ENCODE measurements at places on chromosomes 12 and 14.

DNA sequence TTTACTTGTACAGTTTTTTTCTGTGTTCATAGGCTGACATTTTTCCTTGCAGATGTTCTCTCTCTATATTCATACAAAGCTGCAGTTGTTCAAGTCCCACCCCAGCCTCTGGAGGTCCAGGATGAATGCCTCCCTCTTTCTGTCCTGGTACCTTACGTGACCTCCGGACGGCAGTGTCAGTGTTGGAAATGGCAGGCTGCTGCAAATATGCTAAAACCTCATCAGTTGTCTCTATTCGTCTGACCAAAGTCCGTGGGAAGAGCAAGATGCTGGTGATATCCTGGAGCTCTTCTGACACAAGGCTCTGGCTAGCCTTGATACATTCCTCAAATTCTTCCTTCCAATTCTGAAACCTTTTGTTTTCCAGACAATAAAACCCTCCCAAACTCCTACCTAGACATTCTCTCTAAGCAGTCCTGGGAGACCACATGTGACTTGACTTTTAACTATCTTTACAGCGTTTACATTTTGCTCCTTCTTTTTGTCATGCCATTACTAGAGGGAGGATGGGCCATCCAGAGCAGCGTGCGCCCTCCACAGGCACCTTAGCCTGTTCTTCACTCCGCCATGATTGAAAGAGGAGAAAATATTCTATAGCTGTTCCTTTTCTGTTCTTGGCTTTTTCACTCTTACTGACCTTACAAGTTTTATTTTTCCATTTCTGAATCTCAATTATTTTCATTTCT, 143.6 kb downstream of the RGS6 start:
- H3K27me3 ChIP-seq = no peaks in the 10 kb centered on the region
- peaks cover 16% of the 10 kb centered on the region for H3K4me1 ChIP-seq
- no peak for DNase-seq
- H3K27ac ChIP-seq = peak overlapping the region; percentile 71
- H3K4me3 ChIP-seq = no peak overlapping the region

DNA sequence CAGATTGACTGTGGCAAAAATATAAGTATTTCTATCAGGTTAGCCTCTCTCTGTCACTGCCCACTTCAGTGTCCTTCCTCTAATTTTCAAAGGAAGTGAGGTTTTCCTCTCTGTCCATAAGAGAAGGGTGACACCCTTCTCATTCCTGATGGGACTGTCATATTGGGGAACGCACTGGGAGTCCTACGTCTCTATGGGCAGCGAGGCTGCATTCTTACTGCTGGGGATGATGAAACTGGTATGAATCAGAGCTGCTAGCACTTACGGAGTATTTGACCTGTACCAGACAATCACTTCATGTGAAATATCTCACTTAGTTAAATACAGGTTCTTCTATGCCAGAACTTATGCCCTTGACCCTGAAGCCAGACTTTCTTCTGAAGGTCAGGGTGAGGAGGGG, 436.3 kb downstream of the DPF3 start:
- peaks cover 6% of the 10 kb centered on the region for H3K4me1 ChIP-seq
- H3K27ac ChIP-seq = no peak overlapping the region
- no peak for DNase-seq

- no peak overlapping the region for H3K4me3 ChIP-seq
- no peaks in the 10 kb centered on the region for H3K27me3 ChIP-seq
- H3K27ac ChIP-seq = no peak overlapping the region
- peaks cover 47% of the 10 kb centered on the region for H3K36me3 ChIP-seq
- H3K4me1 ChIP-seq = peaks cover 21% of the 10 kb centered on the region
- no peak for DNase-seq
Observed at GRCh38 chr14:95092723-95093122, 64.6 kb downstream of the DICER1 start.

DNA sequence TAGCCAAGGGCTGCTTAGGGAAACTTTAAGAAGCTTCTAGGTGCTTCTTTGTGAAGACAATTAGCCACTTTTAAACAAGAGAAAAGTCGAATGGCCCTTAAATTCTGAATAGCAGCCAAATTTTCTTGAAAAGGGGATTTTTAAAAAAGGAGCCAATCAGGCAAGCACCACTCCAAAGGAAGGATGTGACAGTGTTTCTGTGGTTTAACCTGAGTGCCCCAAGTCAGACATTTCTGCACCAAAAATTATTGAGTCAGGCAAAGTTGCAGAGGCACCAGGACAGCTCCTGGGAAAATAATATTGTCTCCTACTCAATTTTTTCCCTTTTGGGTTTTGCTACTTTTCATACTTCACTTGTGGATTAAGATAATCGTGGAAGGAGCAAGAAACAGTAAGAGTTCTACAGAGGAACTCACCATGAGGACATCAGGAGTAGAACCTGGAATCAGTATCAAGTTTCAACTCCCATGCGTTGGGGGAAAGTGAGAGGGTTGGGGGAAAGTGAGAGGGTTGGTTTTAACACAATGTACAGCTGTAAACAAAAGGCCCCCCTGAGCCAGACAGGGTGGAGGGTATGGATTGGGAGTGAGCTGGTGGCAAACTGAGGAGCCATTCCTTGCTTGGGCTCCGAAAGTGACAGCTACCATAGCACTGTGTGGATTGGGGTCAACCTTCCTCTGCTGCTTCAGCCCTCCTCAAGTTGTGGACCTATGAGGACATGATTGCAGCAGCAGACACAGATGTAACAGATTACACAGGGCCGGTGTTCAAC, 90.8 kb downstream of the SLC38A1 start:
- H3K4me1 ChIP-seq = peaks cover 6% of the 10 kb centered on the region
- no peaks in the 10 kb centered on the region for H3K36me3 ChIP-seq
- DNase-seq = no peak

DNA sequence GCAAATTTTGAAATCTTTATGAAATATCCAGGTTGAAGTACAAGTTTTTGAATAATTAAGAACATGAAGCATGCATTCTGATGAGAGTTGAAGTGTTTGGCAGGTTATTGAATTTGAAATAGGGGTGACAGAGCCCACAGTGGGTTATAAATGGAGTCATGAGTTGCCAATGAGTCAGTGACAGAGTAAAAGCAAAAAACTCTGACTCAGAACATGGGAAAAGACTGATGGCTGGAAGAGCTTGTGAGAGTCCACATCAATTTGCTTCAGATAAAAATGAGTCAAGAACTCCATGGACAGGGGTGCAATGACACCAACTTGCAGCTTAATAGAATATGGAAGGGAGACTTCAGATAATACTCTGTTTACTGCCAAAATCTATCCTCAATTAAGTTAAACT, 105.3 kb downstream of the SLC6A15 start:
- H3K4me3 ChIP-seq = no peak overlapping the region
- H3K4me1 ChIP-seq = peaks cover 13% of the 10 kb centered on the region
- H3K36me3 ChIP-seq = no peaks in the 10 kb centered on the region
- no peak overlapping the region for H3K27ac ChIP-seq

DNA sequence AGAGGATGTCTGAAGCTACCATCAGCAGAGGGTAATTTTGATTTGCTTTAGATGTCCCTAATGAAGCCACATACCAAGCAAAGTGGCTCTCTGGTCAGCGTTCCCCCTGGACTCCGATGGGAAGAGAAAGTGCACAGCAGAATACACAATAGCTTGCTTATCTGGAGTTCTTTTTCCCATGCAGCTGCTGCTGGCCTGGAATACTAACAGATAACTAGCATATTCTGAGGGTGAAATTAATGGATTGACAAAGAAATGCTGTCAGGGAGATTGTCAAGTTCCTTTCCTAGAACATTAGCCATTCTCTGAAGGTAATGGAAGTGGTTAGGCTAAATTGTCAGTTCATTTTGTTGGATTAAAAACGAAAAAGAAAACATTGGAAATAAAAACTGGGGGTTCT, 391.3 kb downstream of the FLRT2 start:
- no peak overlapping the region for H3K27ac ChIP-seq
- no peak overlapping the region for H3K4me3 ChIP-seq
- H3K4me1 ChIP-seq = peaks cover 10% of the 10 kb centered on the region
- H3K36me3 ChIP-seq = no peaks in the 10 kb centered on the region

GRCh38 chr12:47549258-47549657, 156.6 kb downstream of the RPAP3 start:
- H3K36me3 ChIP-seq = peaks cover 15% of the 10 kb centered on the region
- no peak overlapping the region for H3K4me3 ChIP-seq
- no peaks in the 10 kb centered on the region for H3K27me3 ChIP-seq

GRCh38 chr12:12267742-12268200, 927 bp upstream of the LRP6 start:
- DNase-seq = peak; percentile 36
- no peaks in the 10 kb centered on the region for H3K27me3 ChIP-seq
- H3K27ac ChIP-seq = peak overlapping the region; percentile 79
- H3K36me3 ChIP-seq = no peaks in the 10 kb centered on the region

DNA sequence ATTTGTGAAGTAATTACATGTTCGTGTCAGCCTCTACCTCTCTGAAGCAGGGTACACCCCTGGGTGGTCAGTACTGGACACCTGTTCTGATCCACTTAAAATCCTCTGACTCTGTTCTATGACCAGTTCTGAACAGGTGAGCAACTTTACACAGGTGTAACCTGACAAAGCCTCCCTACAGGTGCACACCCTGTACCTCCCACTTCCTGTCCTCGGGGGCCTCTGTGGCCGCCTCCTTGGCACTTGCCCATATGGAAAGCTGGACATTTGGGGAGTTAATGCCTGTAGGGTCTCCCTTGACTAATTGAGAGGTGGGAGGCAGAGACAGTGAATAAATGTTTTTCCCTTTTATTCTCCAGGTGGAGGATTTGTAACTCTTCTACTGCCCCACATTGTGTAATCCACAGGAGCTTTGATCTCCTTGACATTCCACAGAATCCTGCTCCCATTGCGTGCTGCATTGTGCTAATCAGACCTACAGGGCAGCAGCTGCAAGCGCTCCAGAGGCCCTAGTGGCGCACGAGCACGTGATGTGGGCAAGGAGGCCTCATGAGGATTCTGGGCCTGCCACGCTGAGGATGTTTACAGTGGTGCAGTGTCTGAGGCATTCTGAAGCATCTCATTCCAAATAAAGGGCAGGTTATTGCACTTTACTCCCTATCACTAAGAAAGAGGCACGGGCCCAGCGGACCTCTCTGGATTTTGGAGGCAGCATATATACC, 45.8 kb upstream of the BATF start:
- no peak overlapping the region for H3K4me3 ChIP-seq
- peak; percentile 44 for DNase-seq
- H3K36me3 ChIP-seq = peaks cover 8% of the 10 kb centered on the region
- peaks cover 33% of the 10 kb centered on the region for H3K4me1 ChIP-seq
